ENCODE measurements at places on chromosomes 2 and 18.

DNA sequence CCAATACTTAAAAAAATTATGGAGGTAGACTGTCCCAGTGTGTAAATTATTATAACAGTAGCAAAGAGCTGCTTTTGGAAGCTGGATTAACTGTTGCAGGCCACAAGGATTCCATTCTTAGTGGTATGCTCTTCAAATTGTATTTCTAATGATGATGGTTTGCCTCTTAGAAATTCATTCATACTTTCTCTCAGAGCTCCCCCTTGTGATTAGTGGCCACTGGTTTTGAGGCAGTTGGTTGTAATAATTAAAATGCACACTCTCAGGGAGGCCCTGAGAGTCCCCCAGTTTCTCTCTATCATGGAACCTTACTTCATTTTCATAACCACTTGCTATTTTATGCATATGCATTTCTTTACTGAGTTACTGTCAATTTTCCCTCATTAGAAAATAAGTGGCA, 122.5 kb downstream of the PLA2R1 start:
- peak; percentile 42 for DNase-seq

GRCh38 chr18:74149878-74150277, 1.6 kb downstream of the TIMM21 start:
- DNase-seq: no peak

GRCh38 chr2:85578243-85579180, 1.1 kb downstream of the VAMP8 start:
- no peak for DNase-seq

DNA sequence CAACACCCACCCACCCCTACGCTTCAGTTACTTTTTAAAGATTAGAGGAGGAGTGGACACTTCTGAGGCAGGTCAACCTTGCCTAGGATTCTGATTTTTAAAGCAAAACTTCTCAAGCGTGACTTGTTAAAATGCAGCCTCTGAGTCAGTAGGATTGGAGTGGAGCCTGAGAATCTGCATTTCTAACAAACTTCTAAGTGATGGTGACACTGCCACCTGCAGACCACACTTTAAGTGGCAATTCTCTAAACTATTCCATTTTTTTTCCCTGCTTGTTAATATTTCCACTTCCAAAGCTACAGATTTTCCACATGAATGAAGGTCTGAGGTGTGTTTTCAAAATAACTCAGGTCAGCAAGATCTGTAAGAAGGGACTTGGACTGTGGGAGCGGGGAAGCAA, 171.1 kb upstream of the CCDC150 start:
- DNase-seq: no peak

- DNase-seq: no peak
These were observed 151.8 kb upstream of the MMADHC start for GRCh38 chr2:149739171-149739882.

GRCh38 chr18:11728249-11728648, 39.2 kb downstream of the GNAL start:
- DNase-seq: no peak

- no peak for DNase-seq
These were observed 26.6 kb downstream of the EML6 start for GRCh38 chr2:54750040-54750439.

Measured in D341Med (cell line).